Activated T-cell treated with anti-CD3 and anti-CD28 coated beads, Interleukin-2, amount 50 U/mL, for 1 hour (primary cell): ENCODE measurements at places on chromosomes 12 and 14.

- DNase-seq = no peak
Measured at GRCh38 chr14:57293866-57294837, 25.4 kb downstream of the AP5M1 start.

- no peak for DNase-seq
Measured at GRCh38 chr12:26704214-26704613, 128.8 kb downstream of the ITPR2 start.

DNA sequence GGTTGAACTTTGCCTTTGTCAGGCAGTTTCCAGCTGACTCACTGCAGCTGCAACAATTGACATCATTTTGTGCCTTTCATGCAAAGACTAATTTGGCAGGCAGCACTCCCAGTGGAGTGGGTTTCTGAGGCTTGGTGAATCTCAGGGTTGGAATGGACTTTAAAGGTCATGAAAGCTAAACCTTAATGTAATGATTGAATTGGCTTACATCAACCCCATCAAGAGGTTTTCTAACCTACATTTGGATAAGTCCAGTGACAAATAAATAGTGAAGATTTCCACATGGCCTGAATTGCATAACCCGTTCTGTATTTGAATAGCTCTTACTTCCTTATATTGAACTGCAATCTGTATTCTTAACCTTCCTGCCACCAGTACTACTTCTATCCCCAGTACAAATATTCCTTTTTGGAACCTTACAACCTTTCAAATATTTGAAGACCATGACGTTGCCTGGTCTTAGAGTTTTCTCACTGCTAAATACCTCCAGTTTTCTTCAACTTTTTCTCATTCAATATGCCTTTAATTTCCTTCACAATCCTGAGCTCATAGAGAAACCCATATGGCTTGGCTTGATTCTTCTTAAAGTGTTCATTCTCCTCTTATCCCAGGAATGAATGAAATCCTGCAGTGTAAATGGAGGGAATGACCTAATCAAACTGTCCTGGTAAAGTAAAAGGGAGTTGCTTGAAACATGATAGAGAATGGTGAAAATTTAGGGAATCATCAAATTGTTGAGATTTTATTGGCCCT is 168.1 kb upstream of the NOVA1 start:
- DNase-seq = no peak

- DNase-seq = no peak
Measured at GRCh38 chr12:122721057-122721545, 4.5 kb upstream of the HCAR3 start.

DNA sequence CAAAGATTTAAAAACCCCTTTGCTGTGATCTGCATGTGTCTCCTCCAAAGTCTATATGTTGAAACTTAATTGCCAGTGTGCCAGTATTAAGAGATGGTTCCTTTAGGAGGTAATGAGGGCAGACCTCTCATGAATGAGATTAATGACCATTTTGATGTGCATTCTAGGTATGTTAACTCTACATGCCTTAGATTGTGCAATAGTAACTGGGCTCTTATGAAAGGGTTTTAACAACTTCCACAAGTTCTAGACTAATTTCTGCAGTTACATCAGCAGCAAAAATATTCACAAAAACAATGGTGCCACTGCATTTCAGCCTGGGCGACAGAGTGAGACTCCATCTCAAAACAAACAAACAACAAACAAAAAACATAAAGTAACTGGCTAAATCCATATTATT is 3.8 kb upstream of the TAS2R10 start:
- no peak for DNase-seq

- no peak for DNase-seq
Measured at GRCh38 chr12:53759261-53759660, 7.5 kb upstream of the CISTR start.

DNA sequence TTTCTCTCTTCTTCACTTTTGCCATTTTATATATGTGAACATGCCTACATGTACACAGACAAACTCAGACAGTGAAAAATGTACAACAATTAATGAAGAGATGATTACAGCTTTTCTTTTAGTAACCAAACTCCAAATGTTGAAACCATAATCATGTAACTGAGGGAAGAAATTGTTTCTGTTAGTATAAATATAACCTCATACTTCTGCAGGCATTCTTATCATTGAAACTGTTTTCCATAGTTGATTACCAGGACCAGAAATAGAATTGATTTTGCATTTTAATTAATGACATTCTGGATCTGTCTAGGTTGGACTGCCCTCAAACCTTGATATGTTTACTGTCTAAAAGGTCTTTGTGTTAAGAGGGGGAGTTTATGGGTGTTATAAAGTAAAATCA is 3.2 kb downstream of the ANO4 start:
- DNase-seq = no peak

- DNase-seq = no peak
Measured at GRCh38 chr12:127294651-127295210, 972.2 kb upstream of the TMEM132C start.

DNA sequence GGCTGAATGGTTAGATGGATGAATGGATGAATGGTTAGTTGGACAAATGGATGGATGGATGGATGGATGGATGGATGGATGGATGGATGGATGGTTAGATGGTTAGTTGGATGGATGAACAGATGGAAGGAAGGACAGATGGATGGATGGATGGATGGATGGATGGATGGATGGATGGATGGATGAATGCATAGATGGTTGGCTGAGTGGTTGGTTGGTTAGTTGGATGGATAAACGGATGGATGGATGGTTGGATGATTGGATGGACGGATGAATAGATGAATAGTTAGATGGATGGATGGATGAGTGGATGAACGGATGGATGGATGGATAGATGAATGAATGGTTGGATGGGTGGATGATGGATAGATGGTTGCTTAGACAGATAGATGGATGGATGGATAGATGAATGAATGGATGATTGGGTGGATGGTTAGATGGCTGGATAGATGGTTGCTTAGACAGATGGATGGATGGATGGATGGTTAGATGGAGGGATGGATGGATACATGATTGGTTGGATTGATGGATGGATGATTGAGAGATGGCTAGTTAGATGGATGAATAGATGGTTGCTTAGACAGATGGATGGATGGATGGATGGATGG is 48.8 kb upstream of the HSPB8 start:
- no peak for DNase-seq

- peak; percentile 64 for DNase-seq
Measured at GRCh38 chr12:10722502-10722904, 620 bp downstream of the YBX3 start.

- DNase-seq = no peak
Measured at GRCh38 chr14:51622376-51622775, 29.3 kb upstream of the FRMD6 start.

DNA sequence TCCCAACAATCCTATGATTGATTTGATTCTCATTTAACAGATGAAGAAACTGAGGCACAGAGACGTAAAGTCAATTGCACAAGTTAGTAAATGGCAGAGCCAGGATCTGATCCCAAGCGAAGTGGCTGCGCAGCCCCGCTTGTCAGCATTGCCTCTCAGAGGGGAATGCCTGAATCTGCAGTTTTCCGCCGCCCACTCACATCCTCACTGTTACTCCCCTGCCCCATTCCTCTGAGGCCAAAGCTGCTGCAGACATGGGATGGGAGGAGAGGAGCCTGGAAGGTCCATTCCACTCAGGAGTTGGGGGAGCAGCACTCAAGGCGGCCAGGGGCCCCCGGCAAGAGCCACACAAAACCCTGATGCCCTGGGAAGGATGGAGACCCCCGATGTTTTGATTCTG is 1.0 kb downstream of the NRIP2 start:
- DNase-seq = no peak

DNA sequence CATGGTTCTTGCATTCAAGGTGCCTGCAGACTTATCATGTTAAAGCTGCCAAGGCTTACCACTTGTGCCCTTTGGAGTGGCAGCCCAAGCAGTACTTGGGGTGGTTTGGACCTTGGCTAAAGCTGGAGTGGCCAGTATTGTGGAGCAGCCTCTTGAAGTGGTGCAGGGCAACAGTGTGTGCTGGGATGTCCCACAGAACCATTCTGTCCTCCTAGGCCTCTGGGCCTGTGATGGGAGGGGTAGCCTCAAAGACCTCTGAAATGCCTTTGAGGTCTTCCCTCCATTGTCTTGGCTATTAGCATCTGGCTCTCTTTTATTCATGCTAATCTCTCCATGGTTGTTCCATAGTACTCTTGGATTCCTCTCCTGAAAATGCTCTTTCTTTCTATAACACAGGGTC is 78.2 kb upstream of the SLC24A4 start:
- DNase-seq = no peak

- no peak for DNase-seq
Measured at GRCh38 chr12:91836264-91836663, 309.4 kb downstream of the BTG1 start.

DNA sequence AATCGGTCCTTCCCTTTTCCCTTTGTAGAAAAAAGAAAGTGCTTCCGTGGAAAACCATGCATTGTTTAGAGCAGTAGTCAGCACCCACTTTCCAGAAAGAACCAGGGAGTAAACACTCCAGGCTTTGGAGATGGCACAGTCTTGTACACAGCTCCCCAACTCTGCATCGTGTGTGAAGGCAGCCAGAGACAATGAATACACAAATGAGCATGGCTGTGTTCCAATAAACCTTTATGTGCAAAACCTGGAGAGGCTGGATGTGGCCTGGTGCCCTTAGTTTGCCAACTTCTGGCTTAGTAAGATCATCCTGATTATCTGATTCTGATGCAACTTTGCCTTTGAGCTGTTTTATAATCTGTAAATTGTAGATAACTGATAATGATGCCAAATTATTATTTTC is 463.4 kb upstream of the TMEM132C start:
- no peak for DNase-seq

DNA sequence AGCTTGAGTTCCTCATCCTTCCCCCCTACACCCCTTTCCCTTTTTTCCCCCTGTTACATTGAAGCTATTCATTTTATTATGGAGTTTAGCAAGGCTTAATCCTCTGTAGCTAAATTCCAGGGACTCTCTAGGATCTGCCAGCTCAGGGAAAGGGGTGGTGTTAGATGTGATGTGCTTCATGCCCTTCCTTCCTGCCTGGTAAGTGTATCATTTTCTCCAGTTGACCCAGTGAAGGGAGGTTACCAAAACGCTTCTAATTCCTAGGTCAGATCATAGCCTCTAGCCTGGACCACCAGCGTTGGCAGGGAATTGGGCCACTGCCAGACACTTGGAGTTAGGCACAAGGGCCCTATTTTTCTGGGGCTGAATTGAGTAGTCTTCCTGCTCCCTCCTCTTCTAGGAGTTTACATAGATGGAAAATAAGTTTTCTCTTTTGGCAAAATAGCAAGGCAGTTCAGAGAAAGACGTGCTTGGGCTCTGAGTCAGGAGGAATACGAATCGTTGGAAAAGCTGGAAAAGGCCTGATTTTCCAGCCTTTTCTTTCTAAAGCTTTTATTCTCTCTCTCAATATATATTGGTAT is 88.3 kb downstream of the NPAS3 start:
- no peak for DNase-seq

DNA sequence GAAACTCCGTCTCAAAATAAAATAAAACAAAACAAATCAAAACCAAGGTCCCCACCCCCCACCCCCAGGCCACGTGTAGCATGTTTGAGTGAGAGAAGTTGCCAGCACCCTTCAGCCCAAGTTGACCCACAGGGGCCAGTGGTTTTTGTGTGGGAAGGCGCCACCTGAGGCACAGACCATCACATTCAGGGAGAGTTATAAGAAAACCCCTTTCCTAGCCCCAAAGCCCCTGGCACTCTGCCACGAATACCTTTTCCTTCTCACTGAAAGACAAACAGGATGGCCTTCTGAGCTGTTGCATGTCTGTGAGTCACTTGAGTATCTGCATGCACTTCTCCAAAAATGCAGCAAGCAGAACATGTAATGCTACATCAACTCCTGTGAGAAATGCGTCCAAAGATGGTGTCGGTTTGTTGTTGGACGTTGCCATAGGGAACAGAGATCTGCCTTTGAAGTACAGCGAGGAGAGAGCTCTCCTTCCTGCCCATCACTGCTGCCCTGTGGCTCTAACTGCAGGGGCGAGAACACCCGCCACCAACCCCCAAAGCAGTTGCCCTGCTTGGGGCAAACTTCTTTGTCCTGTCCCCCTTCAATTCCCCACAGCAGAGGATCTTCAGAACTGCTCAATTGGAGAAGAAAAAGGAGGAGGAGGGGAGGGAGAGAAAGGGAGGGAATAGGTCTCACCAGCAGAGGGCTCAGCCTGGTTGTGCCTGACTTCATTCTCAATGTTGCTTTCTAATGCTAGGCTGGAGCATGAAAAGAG is 2.7 kb upstream of the TRAF3 start:
- peak; percentile 68 for DNase-seq

DNA sequence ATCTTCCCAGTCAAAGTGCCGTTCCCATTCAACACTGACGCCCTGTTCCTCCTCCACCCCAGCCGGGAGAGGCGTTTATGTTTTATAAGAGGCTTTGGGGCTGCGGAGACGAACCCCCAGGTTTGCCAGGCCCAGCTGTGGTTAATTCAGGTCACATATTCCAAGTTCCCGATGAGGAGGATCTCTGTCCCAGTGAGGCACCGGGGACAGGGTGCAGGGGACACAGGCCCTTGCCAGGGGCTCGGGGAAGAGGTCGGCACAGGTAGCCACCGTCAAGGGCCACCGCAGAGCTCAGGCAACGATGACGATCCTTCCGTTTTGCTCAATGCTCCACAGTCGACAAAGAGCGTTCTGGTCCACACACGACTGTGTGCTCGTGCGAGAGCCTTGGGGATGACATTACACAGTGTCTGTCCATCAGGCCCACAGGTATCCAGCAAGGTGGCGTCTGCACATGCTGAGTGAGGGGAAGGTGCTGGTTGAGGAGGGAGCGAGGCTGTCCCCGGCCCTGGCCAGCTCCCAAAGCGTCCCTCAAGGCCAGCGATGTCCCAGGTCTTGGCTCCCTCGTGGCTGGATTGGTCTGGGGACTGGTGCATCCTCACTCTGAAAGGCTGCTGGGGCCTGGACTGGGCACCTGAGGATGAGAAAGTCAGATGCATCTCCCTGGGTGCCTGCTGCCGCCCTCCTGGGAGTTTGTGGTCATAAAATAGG is 189.2 kb upstream of the C14orf180 start:
- no peak for DNase-seq
